ENCODE measurements at places on chromosomes 6 and 20. TPM values are rescaled to one million over a fixed set of nuclear protein-coding genes. Genes with fewer than 3 reads are reported as not detected.

DNA sequence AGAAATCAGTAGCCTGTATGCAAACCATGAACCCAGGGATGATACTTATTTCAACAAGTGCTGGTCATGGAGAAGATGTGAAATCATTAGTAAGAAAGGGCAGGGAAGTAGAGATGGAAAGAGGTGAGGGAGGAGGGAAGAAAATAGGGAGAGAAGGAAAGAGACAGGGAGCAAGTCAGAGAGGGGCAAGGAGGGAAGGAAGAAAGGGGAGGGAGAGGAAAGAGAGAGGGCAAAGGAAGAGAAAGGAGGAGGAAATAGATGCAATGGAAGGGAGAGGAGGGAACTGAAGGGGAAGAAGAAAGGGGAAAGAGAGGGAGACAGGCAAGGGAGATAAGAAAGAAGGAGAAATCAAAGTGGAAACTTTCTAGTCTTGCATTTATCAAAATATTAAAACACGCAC, 195.1 kb downstream of the KIF16B start:
- no peak for DNase-seq
- no peaks in the 10 kb centered on the region for H3K27me3 ChIP-seq
- H3K36me3 ChIP-seq = no peaks in the 10 kb centered on the region
- H3K4me1 ChIP-seq = no peaks in the 10 kb centered on the region

DNA sequence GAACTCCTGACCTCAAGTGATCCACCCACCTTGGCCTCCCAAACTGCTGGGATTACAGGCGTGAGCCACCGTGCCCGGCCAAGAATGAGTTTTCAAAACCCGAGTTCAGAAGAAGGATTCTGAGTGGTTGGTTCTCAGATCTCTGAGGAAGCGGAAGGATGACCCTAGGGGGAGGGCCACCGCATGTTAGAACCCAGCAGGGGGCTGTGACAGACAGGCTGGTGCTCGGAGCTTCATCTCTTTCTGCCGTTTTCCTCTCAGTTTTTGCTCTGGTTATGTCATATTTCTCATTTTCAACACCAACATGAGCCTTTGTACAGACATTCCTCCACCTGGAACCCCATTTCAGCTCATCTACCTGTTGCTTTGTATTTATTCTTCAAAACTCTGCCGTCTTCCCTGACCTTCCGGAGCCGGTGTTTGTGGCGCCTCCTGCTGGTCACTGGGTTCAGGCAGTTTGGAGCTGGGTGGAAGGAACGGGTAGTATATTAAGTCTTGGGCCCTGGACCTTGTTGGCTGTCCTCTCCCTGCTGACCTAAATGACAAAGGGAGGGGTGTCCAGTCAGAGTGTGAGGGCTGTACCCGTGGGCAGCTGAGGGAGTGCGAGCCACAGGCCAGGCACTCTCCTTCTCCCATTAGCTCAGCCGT, at the start of gene DEFB123:
DEFB123 (plus strand) TSS at position 621 of the 648 bp plus-strand sequence. CDS start 67 bp downstream, outside the sequence.
- no peak for DNase-seq
- no peaks in the 10 kb centered on the region for H3K4me1 ChIP-seq
- no peak within 1 kb of the TSS for H3K4me3 ChIP-seq

- no peak overlapping the region for H3K27ac ChIP-seq
- DNase-seq = no peak
- H3K27me3 ChIP-seq = no peaks in the 10 kb centered on the region
- H3K4me1 ChIP-seq = no peaks in the 10 kb centered on the region
- no peak overlapping the region for H3K4me3 ChIP-seq
Observed at GRCh38 chr6:169918239-169918953, 167.0 kb downstream of the ERMARD start.

DNA sequence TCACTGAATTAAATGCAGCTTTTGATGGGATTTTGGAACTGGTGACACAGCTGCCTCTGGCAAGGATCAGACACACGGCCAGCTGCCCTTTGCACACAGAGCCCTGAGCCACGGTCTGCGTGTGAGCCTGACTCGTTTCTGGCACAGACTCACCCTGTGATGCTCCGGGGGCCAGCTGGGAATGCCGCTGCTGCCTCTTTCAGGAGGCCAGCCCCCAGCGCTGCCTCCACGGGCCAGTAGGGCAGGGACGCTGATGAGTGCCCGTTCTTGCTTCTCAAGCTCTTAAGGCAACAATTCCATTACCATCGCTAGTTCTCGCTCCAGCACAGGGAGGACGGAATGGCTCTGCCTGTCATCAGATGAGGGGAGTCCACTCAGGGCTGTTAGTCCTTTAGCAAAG, 61.6 kb downstream of the IRF4 start:
- H3K4me3 ChIP-seq = no peak overlapping the region
- H3K27ac ChIP-seq = no peak overlapping the region
- peaks cover 2% of the 10 kb centered on the region for H3K4me1 ChIP-seq

GRCh38 chr6:20719980-20720379, 185.7 kb downstream of the CDKAL1 start:
- no peaks in the 10 kb centered on the region for H3K27me3 ChIP-seq
- H3K36me3 ChIP-seq = no peaks in the 10 kb centered on the region
- no peak for DNase-seq
- H3K4me1 ChIP-seq = peaks cover 3% of the 10 kb centered on the region
- H3K27ac ChIP-seq = no peak overlapping the region
- no peak overlapping the region for H3K4me3 ChIP-seq

GRCh38 chr6:35522660-35523658, 10.3 kb upstream of the TULP1 start:
- H3K4me3 ChIP-seq = no peak overlapping the region
- H3K36me3 ChIP-seq = no peaks in the 10 kb centered on the region
- H3K4me1 ChIP-seq = peaks cover 9% of the 10 kb centered on the region
- DNase-seq = peak; percentile 61
- no peaks in the 10 kb centered on the region for H3K27me3 ChIP-seq
- H3K27ac ChIP-seq = peak overlapping the region; percentile 53

GRCh38 chr6:67506352-67506751, 1128.7 kb upstream of the ADGRB3 start:
- DNase-seq = no peak
- H3K36me3 ChIP-seq = no peaks in the 10 kb centered on the region
- H3K4me3 ChIP-seq = no peak overlapping the region
- H3K27me3 ChIP-seq = no peaks in the 10 kb centered on the region
- H3K27ac ChIP-seq = no peak overlapping the region

- no peaks in the 10 kb centered on the region for H3K27me3 ChIP-seq
- H3K4me1 ChIP-seq = no peaks in the 10 kb centered on the region
- H3K4me3 ChIP-seq = no peak overlapping the region
- DNase-seq = no peak
- no peak overlapping the region for H3K27ac ChIP-seq
- no peaks in the 10 kb centered on the region for H3K36me3 ChIP-seq
Observed at GRCh38 chr20:45775411-45775810, 16.3 kb downstream of the WFDC3 start.

- no peaks in the 10 kb centered on the region for H3K27me3 ChIP-seq
- H3K4me3 ChIP-seq = peak overlapping the region; percentile 52
- H3K27ac ChIP-seq = peak overlapping the region; percentile 33
- no peaks in the 10 kb centered on the region for H3K36me3 ChIP-seq
- H3K4me1 ChIP-seq = peaks cover 10% of the 10 kb centered on the region
- peak; percentile 19 for DNase-seq
Observed at GRCh38 chr6:4777394-4777935, 1.3 kb downstream of the CDYL start.

GRCh38 chr20:22490287-22491193, 93.8 kb downstream of the FOXA2 start:
- no peaks in the 10 kb centered on the region for H3K27me3 ChIP-seq
- no peak overlapping the region for H3K27ac ChIP-seq
- H3K4me3 ChIP-seq = no peak overlapping the region
- DNase-seq = no peak

GRCh38 chr6:150732765-150733539, 132.6 kb upstream of the MTHFD1L start:
- H3K4me3 ChIP-seq = no peak overlapping the region
- no peak for DNase-seq
- no peaks in the 10 kb centered on the region for H3K36me3 ChIP-seq
- no peaks in the 10 kb centered on the region for H3K27me3 ChIP-seq
- no peak overlapping the region for H3K27ac ChIP-seq
- no peaks in the 10 kb centered on the region for H3K4me1 ChIP-seq

GRCh38 chr6:134632024-134632423, 314.1 kb upstream of the SGK1 start:
- no peak overlapping the region for H3K27ac ChIP-seq
- H3K4me3 ChIP-seq = no peak overlapping the region
- H3K36me3 ChIP-seq = no peaks in the 10 kb centered on the region
- no peak for DNase-seq

- no peaks in the 10 kb centered on the region for H3K4me1 ChIP-seq
- no peaks in the 10 kb centered on the region for H3K27me3 ChIP-seq
- no peak overlapping the region for H3K27ac ChIP-seq
- H3K4me3 ChIP-seq = no peak overlapping the region
- DNase-seq = no peak
Observed at GRCh38 chr6:102761872-102762271, 1368.4 kb downstream of the GRIK2 start.

- H3K4me1 ChIP-seq = no peaks in the 10 kb centered on the region
- H3K27ac ChIP-seq = no peak overlapping the region
- H3K4me3 ChIP-seq = no peak overlapping the region
- H3K27me3 ChIP-seq = no peaks in the 10 kb centered on the region
Observed at GRCh38 chr6:100177956-100178355, 183.9 kb upstream of the MCHR2 start.

DNA sequence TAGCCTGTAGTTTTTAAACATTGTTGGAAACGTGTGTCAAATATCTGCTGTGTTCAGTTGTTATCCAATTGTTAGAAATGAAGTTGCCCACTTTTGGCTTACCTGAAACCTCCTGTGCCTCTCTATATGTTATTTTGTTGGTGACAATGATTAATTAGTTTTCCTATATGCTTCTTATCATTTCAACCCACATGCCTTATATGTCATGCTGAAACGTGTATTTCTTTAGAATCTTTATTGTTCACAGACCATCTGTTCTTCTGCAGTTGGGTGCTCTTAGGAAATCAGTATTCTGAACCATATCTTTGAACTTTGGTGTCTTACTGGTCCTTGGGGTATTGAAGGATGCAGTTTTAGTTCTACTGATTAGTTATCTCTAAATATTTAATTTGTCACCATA, 91.2 kb upstream of the SCGN start:
- H3K4me1 ChIP-seq = no peaks in the 10 kb centered on the region
- H3K36me3 ChIP-seq = no peaks in the 10 kb centered on the region
- no peak overlapping the region for H3K4me3 ChIP-seq
- no peak for DNase-seq

- DNase-seq = no peak
- no peaks in the 10 kb centered on the region for H3K36me3 ChIP-seq
- no peaks in the 10 kb centered on the region for H3K27me3 ChIP-seq
- no peak overlapping the region for H3K27ac ChIP-seq
- no peak overlapping the region for H3K4me3 ChIP-seq
Observed at GRCh38 chr6:99151634-99152346, 197.7 kb downstream of the FAXC start.

DNA sequence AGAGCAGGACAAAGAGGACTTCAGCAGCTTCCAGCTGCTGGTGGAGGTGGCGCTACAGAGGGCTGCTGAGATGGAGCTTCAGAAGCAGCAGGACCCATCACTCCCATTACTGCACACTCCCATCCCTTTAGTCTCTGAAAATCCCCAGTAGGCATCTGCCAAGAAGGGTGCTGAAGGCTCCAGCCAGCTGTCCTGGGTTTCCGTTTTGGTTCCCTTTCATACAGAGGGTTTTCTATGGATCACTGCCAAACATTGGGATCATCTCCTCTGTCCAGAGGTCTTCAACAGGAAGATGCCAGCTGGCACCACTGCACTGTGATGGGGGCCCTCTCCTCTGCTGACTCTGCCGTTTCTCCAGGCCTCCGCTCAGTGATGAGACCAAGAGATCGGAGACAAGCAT, 14.3 kb upstream of the RAB5IF start:
- no peak overlapping the region for H3K4me3 ChIP-seq
- H3K36me3 ChIP-seq = no peaks in the 10 kb centered on the region
- DNase-seq = no peak
- peak overlapping the region; percentile 22 for H3K27ac ChIP-seq
- no peaks in the 10 kb centered on the region for H3K27me3 ChIP-seq

GRCh38 chr6:1796706-1797529, 187.2 kb downstream of the FOXC1 start:
- no peak for DNase-seq
- no peaks in the 10 kb centered on the region for H3K4me1 ChIP-seq
- no peaks in the 10 kb centered on the region for H3K27me3 ChIP-seq
- H3K4me3 ChIP-seq = no peak overlapping the region
- no peaks in the 10 kb centered on the region for H3K36me3 ChIP-seq

DNA sequence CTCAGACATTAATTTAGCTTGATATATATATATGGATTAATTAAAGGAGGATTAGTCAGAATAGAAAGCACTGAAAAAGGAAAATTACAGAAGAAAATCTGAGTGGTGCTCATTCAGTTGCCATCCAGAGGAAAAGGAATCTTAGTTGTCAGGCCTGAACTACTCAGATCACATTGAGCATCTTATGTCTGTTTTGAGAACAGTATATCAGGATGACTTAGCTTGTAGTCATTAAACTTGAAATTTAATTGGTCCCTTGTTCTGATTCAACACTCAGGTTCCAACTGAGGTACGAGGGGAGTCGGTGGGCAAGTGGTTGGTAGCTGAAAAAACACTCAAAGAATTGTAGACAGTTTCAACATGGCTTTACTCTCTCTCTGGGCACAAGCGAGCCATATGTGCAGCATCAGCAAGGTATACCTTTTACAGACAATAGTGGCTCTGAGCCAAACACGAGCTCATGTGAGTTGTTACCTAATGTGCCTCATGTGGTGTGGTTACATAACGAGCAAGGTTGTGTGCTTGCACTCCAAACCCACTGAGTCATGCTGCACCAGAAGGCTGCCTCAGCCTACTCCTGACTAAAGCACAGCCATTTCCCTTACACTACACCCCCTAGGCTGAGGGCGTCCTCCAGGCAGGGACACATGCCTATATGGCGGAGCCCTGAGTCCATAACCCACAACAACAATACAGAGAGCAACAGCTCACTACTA, 73.0 kb upstream of the HMGN3 start:
- no peak for DNase-seq
- H3K27me3 ChIP-seq = no peaks in the 10 kb centered on the region

DNA sequence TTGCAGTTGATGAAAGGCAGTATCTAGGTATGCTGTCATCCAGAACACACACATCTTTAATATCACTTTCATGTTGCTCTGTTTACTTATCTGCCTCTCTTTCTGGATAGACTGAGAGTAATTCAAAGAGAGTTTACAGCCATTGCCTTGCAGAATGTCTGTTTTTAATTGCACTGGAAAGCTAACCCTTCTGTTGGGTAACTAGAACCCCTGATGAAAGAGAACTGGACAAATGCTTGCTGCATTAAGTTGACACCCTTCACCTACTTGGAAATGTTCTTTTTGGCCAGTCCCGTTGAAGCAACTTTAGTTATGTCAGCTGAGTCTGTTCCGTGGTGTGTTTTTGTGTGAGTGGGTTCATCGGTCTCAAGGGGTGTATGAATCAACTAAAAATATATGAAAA, 383.8 kb upstream of the CITED2 start:
- DNase-seq = no peak
- no peaks in the 10 kb centered on the region for H3K4me1 ChIP-seq
- no peaks in the 10 kb centered on the region for H3K36me3 ChIP-seq
- no peak overlapping the region for H3K27ac ChIP-seq
- H3K27me3 ChIP-seq = no peaks in the 10 kb centered on the region
- no peak overlapping the region for H3K4me3 ChIP-seq

NCOA7 gene
- total RNA-seq = 30.6 TPM

DYNLRB1 gene
- total RNA-seq = 60.7 TPM

C6orf15 gene
- total RNA-seq = not detected

TPBG gene
- total RNA-seq = not detected

C20orf204 gene
- total RNA-seq = 11.6 TPM

ERVFRD-1 gene
- 0.11 TPM for total RNA-seq

HLA-DQB1 gene
- 15.1 TPM for total RNA-seq

PNPLA1 gene
- not detected for total RNA-seq

All from naive thymus-derived CD4-positive, alpha-beta T cell (primary cell).